Tracheal epithelial cell (primary cell): ENCODE measurements at places on chromosomes 6 and 20. TPM values are rescaled to one million over a fixed set of nuclear protein-coding genes. Genes with fewer than 3 reads are reported as not detected.

The USP49 gene
- total RNA-seq = 1.9 TPM in 2 replicates

The PLCB4 gene
- total RNA-seq = 1.5 and 29.9 TPM in 2 replicates

The COL11A2 gene
- 0.24 and 0.43 TPM in 2 replicates for total RNA-seq

The DPPA5 gene
- not detected in 2 replicates for total RNA-seq

The RRP36 gene
- 86.3 and 110 TPM in 2 replicates for total RNA-seq

The FRK gene
- total RNA-seq = 2.8 and 4.8 TPM in 2 replicates

The VSX1 gene
- total RNA-seq = not detected in 2 replicates

The GHRH gene
- total RNA-seq = not detected in 2 replicates

The POU5F1 gene
- total RNA-seq = 0.21 and 1.2 TPM in 2 replicates

The TRIM40 gene
- total RNA-seq = not detected in 2 replicates

The PKIB gene
- 9.2 and 20.2 TPM in 2 replicates for total RNA-seq

The VWA7 gene
- total RNA-seq = 0.43 and 0.48 TPM in 2 replicates

The LRRN4 gene
- under 0.01 and 16.6 TPM in 2 replicates for total RNA-seq

The LRRC73 gene
- total RNA-seq = under 0.01 and 0.24 TPM in 2 replicates

The TSHZ2 gene
- total RNA-seq = 2.2 and 4.3 TPM in 2 replicates

The SMLR1 gene
- not detected in 2 replicates for total RNA-seq

The EYS gene
- under 0.01 and 0.64 TPM in 2 replicates for total RNA-seq

The KIF25 gene
- not detected in 2 replicates for total RNA-seq

The TBXT gene
- not detected in 2 replicates for total RNA-seq

The FAM210B gene
- 24.8 and 26.0 TPM in 2 replicates for total RNA-seq
